ENCODE measurements at places on chromosomes 3 and 15.

DNA sequence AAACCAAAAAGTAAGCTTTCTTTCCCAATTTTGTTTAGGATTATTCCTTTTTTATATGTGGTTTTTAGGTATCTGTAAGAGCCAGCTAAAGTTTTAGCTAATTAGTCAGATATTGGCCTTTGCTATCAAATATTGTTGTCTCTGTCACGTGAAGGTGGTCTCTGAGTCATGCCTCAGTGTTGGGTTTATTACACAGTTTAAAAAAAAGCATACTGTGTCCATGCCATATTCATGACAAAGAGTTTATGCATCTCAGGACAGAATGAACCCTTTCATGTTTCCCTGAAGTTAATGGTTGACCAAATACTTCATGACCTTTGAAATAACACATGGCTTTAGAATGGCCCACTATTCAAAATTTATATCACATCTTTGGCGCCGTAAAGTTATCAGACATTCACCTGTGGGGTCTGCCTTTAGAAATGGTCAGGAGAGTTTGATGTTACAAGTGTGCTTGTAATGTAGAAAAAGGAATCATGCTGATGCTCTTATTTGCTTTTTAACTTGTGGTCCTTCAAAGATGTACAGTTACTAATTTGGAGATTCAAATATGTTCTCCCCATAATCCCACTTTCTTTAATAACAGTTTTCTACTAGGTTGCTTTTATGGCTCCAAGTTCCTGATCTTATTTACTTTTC, 101.5 kb downstream of the MYRIP start:
- DNase-seq: no peak

DNA sequence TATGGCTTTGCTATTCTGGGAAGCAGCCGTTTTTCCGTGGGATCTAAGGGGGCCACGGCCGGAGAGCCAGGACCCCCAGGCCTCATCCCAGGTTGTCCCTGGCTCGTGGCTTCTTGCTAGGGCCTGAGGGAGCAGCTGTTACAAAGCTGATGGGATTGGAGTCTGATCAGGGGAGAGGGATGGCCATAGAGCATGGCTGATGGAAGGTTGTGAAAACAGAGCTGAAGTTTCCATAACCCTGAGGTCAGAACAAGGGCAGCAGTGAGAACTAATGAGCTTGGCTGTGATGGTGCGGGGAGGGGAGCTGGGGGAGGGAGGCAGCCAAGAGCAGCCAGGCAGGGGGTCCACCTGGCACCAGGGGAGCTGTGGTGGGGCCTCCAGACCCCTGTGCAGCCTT, 63.0 kb downstream of the LINGO1 start:
- no peak for DNase-seq

- no peak for DNase-seq
Observed at GRCh38 chr3:187213616-187214015, 16.3 kb downstream of the RTP1 start.

DNA sequence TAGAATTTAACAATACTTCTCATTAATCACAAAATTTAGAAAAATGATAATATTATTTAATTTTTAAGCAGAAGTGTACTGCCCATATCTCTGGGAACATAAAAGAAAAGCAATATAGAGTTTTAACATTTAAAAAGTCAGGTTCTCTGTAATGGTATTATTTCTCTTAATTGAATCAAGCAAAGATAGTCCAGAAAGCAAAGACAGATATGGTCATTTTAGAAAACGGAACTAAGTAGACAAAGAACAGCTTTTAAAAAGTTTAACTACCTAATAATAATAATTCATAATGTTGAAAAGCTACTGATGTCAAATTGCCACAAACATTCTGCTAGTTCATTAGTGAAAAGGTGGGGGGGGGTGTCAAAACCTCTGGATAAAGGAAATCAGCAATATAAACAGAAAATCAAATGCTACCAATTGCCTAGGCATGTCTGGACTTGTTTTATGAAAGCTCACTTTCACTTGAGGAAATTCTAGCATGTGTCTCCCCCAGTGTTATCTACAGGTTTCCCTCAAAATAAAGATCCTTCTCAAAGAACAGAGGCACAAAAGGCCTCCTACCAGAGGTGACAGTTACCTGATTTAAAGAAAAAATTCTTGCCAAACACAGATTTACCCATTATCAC, 1.7 kb downstream of the ZMAT3 start:
- DNase-seq: no peak
